ENCODE measurements at places on chromosomes 1 and 21. TPM values are rescaled to one million over a fixed set of nuclear protein-coding genes. Genes with fewer than 3 reads are reported as not detected.

GRCh38 chr21:46622226-46622625 is 13.2 kb upstream of the PRMT2 start:
- no peak for DNase-seq

- peak; percentile 64 for DNase-seq
These were observed 37.2 kb downstream of the WNT4 start for GRCh38 chr1:22105611-22106207.

- peak; percentile 60 for DNase-seq
These were observed 362 bp upstream of the DYNLT4 start for GRCh38 chr1:44807364-44808062.

GRCh38 chr1:162670928-162671663 is 38.8 kb downstream of the DDR2 start:
- no peak for DNase-seq

DNA sequence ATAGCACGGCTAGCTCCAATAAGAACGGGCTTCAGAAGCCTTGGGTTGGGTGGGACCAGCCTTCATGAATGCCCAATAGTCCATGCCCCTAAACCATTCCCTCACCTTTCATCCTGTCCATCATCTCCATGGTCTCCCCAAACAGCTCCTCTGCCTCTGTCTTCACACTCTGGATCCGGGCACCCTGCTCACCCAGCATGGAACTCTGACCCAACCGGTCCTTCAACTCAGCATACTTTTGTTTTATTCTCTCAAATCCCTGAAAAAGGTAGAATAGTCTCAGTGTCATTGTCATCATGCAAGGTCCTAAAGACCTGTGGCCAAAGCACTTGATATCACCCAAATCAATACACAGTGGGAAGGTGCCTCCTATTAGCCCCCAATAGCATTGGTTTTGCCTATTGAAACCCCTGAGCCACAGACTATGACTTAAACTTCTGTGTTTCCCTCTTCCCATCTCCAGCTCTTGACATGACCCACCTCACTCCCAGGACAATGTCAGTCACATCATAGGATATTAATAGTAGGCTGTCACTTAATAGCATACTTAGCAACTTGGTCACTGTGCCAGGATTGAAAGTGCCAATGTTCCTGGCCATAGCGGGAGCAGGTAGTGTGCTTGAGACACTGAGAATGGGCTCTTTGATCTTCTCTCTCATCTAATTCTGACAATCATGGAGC is 33.0 kb downstream of the CAMK1G start:
- no peak for DNase-seq

DNA sequence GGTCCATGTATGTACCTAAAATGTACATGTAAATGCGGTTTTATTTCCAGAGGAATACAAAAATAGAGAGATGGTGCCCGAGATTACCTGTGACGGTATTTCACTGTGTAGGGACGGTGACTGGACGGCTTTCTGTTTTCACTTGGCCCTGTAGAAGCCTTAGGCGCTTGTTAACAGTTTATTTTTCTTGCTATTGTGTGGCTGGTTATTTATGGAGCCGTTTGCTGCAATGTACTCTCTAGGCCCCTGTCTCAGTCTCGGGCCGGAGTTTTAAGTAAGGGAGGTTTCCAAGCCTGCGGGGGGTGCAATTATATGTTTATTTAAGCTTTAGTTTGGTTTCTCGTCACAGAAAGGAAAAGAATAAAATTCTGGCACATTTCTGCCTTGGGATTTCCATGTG is 413 bp downstream of the EFCAB7 start:
- DNase-seq, result peak; percentile 7

- DNase-seq, result no peak
These were observed 12.1 kb upstream of the MNDA start for GRCh38 chr1:158818975-158819431.

DNA sequence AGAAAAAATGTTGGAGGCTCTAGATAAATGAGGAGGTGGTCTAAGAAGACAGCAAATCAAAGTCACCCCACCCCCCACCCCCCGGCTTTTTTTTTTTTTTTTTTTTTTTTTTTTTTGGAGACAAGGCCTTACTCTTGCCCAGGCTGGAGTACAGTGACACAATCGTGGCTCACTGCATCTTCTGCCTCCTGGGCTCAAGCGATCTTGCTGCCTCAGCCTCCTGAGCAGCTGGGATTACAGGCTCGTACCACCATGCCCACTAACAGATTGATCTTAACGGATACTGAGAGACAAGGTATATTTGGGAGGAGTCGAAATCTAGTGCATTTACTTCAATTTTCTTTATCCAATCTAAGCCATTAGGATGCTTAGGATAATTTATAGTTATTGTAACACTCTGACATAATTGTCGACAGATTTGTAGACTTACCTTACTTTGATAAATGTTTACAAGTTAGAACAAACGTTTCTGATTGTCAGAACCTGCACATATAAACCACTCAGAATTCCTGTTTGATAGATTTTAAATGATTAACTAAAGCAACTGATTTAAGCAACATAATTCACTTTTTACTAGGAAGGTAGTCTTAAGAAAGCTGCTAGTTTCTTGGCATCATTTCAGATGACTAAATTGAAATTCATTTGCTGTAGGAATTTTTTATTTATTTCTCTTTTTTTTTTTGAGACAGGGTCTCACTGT is 33.7 kb upstream of the NBL1 start:
- no peak for DNase-seq

GRCh38 chr1:6298940-6299465 is 38.1 kb upstream of the GPR153 start:
- peak; percentile 73 for DNase-seq

WNT3A gene
- not detected for polyA plus RNA-seq

KCNK2 gene
- 16.2 TPM for polyA plus RNA-seq

FAAH gene
- polyA plus RNA-seq, result 1.2 TPM

LYPD8 gene
- polyA plus RNA-seq, result 1.5 TPM

TSPEAR gene
- 0.03 TPM for polyA plus RNA-seq

SHE gene
- not detected for polyA plus RNA-seq

TIAM1 gene
- polyA plus RNA-seq, result 2.4 TPM

TRPM2 gene
- not detected for polyA plus RNA-seq

Measured in SK-N-SH (cell line).